ENCODE measurements at places on chromosomes 5 and 9. TPM values are rescaled to one million over a fixed set of nuclear protein-coding genes. Genes with fewer than 3 reads are reported as not detected.

Gene ZNF879
- 2.3 TPM for total RNA-seq

Gene ADCY2
- not detected for total RNA-seq

Gene CDC20B
- total RNA-seq, result not detected

Gene LMAN2
- 79.9 TPM for total RNA-seq

Gene GAPT
- total RNA-seq, result not detected

Gene DMRT3
- not detected for total RNA-seq

Gene LCN1
- not detected for total RNA-seq

Gene LHX6
- 0.22 TPM for total RNA-seq

Gene PHF24
- total RNA-seq, result 0.11 TPM

Gene IFNA21
- total RNA-seq, result not detected

Gene TMEM174
- not detected for total RNA-seq

Gene SH3TC2
- total RNA-seq, result not detected

Gene MED7
- 13.7 TPM for total RNA-seq

Gene SLC4A9
- total RNA-seq, result 0.36 TPM

Gene ACSL6
- 3.3 TPM for total RNA-seq

Gene MLANA
- not detected for total RNA-seq

Gene INSL4
- not detected for total RNA-seq

Gene CDKN2B-AS1
- 0.41 TPM for total RNA-seq

Gene GSN
- total RNA-seq, result 1.9 TPM

Gene WHRN
- total RNA-seq, result 14.9 TPM

Gene AK3
- 35.5 TPM for total RNA-seq

Gene DNAJC21
- 51.8 TPM for total RNA-seq

Gene PLEKHG4B
- not detected for total RNA-seq

Gene GLRA1
- total RNA-seq, result not detected

Gene UBE2QL1
- total RNA-seq, result not detected

Data from activated CD8-positive, alpha-beta T cell treated with anti-CD3 and anti-CD28 coated beads for 36 hours (primary cell).